ENCODE measurements at places on chromosomes 1 and 21.

DNA sequence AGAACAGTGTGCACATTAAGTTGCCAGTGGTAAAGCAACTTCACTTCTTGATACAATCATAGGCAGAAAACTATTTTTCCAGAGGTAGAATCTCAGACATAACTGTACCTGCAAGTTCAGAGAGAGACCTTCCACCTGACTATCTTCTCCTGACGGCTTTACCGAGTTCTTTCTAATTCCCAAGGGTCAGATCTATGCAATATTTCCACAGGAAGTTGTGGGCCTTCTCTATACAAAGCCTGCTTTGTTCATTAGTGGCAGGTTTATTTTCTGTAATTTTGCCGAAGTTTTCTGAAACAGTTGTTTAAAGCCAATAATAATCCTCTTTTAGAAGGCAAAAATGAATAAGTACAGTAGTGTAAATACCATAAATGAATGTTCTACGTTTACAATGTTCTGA lies 58.2 kb upstream of the RCC1 start:
- DNase-seq = no peak

GRCh38 chr1:13617108-13617507 lies 33.5 kb downstream of the PDPN start:
- no peak for DNase-seq

GRCh38 chr1:220808345-220809186 lies 21.9 kb downstream of the MTARC1 start:
- no peak for DNase-seq

- no peak for DNase-seq
These were observed 1.8 kb upstream of the PRELP start for GRCh38 chr1:203473781-203474305.

DNA sequence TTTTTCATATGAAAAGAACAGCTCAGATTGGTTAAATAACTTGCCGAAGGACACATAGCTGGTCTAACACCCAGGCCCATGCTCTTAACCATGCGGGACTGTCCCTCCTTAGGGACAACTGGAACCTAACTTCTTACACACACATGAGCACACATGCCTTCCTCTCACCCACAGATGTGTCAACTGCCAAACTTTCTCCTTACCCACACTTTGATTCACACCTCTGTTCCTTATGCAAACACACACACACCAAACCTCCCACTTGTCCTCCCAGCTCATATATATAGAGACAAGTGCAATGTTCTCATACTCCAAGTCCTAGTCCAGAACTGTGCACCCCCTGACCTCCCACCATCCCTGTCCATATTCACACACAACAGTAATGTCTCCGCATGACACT lies 4.3 kb downstream of the RAB25 start:
- no peak for DNase-seq

- DNase-seq = no peak
These were observed 79.6 kb downstream of the ATP1B1 start for GRCh38 chr1:169186106-169186505.

DNA sequence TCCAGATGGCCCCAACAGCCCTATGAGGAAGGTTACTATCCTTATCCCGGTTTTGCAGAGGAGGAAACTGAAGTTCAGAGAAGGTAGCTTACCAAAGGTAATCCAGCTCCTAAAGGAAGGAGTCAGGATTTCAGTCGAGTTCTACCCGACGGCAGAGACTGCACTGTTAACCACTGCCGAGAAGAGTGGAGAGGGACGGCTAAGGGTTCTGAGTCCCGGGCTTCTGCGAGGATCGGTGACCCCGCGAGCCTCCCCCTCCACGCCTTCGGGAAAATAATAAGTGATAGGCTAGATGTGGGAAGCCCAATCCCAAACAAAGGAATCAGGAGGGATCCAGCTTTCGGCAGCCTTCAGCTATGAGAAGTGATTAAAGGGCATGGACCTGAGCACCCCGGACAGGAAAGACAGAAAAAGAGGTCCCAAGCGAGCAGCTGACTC lies 587 bp downstream of the TMEM53 start:
- DNase-seq = no peak

DNA sequence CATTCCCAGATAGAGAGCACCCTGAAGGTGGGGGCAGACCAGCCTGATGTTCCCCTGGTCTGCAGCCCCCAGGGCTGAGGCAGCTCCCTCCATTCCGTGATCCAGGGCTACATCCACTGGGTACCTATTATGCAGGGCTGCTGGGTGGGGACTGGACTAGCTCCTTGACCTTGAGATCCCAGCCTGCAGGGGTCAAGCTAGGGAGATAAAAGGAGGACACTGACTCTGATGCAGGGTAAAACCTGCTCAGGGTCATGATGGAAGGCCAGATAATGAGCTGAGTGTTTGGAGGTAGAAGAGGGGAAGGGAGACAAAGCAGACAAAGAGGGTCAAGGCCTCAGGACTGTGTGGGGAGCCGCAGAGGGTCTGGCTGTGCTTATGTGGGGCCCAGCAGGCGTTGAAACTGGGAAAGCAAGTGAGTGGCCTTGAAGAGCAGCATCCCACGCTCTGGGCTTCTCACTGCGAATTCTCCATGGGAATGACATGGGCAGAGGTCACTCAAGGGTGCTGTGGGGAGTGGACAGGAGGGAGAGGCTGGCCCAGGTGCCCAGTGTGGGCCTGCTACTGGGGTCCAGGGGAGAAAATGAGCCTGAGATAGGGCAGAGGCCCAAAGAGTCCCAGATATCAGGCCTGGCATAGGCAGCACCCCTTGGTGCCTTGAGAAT lies 9.7 kb downstream of the FOXO6 start:
- no peak for DNase-seq

GRCh38 chr1:11174261-11174942 lies 14.8 kb upstream of the ANGPTL7 start:
- DNase-seq = no peak

- no peak for DNase-seq
These were observed 4.5 kb downstream of the TRMT1L start for GRCh38 chr1:185152187-185152767.
